Trophoblast cell (in vitro differentiated cells and primary cell): ENCODE measurements at places on chromosomes 7 and 10.

DNA sequence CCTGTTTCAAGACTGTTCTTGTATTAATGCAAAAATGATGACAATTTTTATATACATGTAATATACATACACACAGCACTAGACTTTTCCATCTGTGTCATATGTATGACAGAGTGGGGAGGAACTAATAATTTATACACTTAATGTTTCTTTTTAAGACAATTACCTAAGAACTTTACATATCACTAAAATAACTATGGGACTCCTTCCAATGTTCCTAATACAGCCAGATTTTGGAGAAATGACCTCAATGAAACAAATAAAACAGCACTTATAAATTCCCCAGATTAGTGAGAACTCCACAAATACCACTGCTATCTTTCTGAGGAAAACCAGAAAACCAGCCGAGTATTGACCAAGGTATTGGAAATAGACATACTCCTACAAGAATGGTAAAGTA, 199.4 kb downstream of the ELMO1 start:
- DNase-seq = no peak

DNA sequence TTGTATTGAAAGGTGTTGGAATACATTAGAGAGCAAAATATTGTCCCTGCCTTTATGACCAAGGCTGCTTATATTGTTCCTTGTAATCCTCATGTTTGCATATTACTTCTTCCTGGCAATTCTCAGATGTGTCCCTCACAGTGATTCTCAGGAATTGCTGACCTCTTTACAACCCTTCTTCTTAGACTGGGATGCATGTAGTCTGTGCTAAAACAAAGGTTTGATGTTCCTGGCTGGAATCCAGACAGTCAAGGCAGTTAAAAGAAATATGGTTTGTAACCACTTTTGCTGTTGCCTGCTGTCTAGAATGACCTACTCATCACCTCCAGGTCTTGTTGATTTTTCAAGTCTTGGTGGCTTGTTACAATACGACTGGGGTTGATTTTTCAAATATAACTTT, 367.6 kb downstream of the HGF start:
- no peak for DNase-seq

- no peak for DNase-seq
Observed at GRCh38 chr7:36943591-36944435, 219.5 kb upstream of the AOAH start.

DNA sequence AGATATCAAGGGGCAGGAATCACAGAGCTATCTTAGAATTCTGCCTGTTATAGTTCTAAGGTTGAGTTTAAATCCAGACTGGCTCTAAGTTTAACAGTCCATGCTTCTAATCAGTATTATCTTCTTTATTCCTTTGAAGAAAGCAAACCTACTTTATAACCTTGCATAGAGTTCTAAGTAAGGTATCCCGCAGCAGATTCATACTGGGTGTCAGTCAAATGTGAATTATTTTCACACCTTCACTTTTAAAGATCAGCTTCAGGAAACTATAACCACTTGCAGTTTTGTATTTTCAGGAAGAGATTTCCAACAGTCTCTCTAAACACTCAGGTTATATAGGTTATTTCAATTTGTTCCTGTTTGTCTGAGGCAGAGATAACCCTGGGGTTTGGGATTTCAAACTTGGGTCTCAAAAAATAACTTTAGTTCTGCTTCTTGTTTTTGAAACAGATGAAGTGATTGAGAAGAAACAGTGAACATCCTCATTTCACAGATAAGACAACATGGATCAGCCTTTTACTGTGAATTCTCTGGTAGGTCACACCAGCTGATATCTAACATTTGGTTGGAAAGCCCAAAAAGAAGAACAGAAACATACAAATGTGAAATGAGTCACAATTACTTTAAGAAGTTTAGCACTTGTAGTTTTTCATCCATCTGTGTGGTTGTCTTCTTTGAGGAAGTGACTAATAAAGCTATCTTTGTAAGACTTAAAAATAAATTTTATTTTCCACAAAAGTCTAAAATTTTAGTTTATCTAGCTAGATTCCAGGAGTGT, 21.4 kb downstream of the STAMBPL1 start:
- DNase-seq = no peak

- no peak for DNase-seq
Observed at GRCh38 chr10:124604214-124605000, 139.8 kb downstream of the FAM53B start.

GRCh38 chr7:145331076-145331475, 495.2 kb upstream of the TPK1 start:
- DNase-seq = no peak

- no peak for DNase-seq
Observed at GRCh38 chr10:133199992-133200611, 29.9 kb upstream of the UTF1 start.

DNA sequence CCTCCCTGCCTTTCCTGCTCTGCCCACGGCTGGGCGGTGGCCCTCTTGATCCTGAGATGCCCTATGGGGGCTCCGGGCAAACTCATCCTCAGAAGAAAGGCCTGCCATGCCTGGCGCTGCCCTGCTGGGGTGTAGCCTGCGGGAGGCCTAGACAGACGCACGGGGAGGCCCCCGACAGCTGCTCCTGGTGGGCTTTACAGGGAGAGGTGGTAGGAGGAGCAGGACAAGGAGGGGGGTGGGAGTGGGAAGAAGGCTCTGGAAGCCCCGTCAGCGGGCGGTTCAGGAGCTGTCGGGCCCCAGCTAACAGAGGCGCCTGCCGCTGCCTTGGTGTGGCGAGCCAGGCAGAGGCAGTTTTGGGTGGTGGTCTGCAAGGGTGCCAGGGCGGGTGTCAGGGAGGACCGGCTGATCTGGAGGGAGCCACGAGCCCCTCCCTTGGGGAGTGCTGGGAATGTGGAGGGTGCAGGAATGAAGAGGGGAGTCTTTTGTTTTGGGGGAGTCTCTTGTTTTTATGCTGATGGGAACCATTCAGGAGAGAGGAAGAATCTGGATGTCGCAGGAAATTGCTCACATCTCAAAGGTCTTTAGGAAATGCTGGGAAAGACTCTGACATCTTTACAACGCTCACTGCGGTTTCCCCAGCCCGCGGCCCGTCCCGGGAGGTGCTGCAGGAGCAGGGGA, 63.5 kb downstream of the CFAP46 start:
- no peak for DNase-seq

- DNase-seq = no peak
Observed at GRCh38 chr10:85915245-85915846, 451.2 kb downstream of the GRID1 start.

DNA sequence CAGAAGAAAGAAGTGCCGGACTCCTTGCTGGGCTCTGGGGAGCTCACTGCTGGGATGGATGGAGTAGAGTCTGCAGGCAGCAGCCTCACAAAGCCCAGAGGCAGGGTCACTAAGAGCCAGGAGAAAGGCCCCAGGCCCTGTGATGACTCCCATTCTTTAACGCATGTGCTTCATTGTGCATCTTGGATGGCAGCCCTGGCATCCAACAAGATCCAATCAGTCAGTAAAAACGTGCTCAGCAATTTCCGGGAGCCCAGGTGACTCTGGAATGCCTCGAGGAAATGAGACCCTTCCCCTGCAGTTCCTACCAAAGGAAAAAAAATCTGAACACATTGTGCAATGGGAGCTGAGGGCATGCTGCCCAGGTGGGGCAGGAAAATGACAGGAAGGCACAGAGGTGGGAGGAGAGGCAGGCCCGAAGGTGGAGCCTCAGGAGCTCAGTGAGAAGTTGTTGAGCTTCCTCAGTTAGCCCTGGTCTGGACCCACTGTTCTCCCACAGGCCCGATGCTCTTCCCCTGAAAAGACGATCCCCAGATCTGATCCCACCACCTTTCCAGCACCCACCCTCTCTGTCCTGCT, 60.7 kb upstream of the TMEM72 start:
- DNase-seq = no peak

GRCh38 chr10:23293145-23293724, 51.4 kb downstream of the C10orf67 start:
- DNase-seq = peak; percentile 27

GRCh38 chr7:105454921-105455320, 66.2 kb upstream of the SRPK2 start:
- DNase-seq = no peak

GRCh38 chr7:24769014-24769830, 12.0 kb upstream of the GSDME start:
- DNase-seq = no peak

- DNase-seq = no peak
Observed at GRCh38 chr10:5479481-5480161, 19.7 kb downstream of the CALML5 start.

- no peak for DNase-seq
Observed at GRCh38 chr7:93569189-93569588, 5.3 kb downstream of the CALCR start.

DNA sequence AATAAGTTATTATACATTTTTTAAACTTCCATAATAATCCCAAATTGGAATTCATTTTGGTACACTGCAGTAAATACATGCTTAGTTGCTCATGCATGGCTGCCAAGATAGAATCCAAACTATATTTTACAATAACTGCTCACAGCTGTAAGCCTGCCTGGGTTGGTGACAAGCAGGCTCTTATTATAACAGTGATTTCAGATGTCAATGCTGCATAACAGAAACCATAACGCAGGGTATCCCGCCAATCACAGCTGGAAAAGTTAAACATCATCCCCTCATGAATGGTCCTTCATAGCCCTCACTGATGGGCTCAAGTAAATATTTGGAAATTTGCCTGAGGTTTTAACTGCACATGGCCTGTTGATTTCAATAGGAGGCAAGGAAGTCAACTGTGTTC, 149.8 kb downstream of the AMPH start:
- no peak for DNase-seq

- DNase-seq = no peak
Observed at GRCh38 chr7:132915647-132916046, 166.2 kb downstream of the CHCHD3 start.

GRCh38 chr7:91634485-91635177, 245.9 kb downstream of the MTERF1 start:
- DNase-seq = no peak

- DNase-seq = peak; percentile 43
Observed at GRCh38 chr7:151115121-151115835, 29.0 kb downstream of the AGAP3 start.

- no peak for DNase-seq
Observed at GRCh38 chr7:55105952-55106351, 87.1 kb downstream of the EGFR start.

DNA sequence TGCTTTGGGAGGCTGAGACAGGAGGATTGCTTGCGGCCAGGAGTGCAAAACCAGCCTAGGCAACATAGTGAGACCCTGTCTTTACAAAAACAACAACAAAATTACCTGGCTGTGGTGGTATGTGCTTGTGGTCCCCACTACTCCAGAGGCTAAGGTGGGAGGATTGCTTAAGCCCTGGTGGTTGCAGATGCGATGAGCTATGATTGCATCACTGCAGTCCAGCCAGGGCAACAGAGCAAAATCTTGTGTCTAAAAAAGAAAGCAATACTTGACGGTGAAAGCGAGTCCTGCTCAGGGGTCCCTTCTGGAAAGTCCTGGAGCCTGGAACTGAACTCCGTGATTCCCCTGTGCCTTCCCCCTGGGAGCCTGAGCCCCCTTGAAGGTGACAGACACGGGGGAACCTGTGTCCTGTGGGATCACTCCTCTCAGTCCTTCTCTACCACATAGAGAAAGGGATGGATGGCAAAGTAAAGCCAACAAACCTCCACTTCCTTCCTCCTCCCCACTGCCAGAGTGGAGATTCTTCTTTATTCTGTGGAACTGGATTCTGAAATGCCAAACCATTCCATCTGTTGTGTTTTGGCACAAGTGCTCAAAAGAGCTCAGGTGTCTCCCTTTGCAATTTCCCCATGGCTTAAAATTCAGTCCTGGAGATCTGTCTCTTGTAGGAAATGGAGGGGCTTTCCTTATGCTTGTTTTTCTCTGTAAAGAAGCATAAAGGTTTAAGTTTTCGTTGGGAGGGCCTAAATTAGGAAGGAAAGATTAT, 50.6 kb downstream of the KIAA1217 start:
- peak; percentile 46 for DNase-seq

DNA sequence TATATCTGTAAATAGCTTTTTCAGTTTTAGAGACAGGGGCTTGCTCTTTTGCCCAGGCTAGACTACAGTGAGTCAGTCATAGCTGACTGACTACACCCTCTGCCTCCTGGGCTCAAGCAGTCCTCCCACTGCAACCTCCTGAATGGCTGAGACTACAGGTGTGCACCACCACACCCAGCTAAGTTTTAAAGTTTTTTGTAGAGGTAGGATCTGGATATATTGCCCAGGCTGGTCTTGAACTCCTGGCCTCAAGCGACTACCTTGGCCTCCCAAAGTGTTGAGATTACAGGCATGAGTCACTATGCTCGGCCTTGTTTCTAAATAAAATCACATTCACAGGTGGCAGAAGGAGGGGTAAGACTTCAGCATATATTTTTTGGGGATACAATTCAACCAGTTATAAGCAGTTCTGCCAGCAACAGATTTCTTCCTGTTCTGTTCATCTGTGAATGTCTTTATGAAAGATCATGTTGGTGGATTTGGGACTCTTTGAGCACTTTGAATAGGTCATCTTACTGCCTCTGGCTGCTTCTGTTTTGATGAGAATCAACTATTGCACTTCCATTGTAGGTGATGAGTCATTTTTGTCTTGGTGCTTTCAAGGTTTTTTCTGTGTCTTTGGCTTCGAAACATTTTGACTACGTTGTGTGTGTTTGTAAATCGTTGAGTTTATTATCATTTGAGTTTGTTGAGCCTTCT, 15.7 kb downstream of the RBM33 start:
- DNase-seq = no peak

DNA sequence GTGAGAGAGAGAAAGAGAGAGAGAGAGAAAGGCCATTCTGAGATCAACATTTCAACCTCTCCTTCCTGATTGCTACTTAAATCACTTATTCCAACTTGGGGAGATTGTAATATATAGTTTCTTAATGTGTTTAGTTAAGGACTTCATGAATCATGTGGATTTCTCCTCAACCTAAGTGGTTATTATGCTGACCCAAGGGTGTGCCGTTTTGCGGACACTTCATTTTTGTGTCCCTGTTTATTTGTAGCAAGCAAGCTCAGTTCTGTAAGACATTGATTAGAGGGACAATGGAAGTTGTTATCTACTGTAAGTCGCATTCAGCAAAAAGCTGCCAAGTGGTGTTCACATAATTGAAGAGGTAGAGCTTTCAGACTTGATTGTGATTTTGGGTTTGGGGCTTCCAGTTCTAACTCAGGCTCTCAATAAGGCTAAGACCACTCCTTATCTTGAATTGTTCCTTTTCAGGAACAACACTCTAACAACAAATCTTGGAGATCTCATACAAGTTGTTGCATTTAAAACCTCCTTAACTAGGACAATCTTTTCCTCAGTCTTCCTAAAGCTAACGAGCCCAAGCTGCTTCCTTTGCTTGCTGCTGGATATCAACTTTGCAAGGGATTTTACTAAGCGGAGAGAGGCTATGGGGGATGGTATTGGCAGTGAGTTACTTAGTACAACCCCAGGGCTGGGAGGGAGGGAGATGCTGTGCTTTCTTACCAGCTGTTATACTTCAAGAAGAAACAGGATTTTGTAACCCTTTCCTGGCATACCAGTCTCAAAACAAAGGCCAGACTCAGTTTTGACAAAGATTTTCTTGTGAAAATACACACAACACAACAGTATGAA, 19.8 kb upstream of the COL1A2 start:
- DNase-seq = no peak

- DNase-seq = peak; percentile 55
Observed at GRCh38 chr7:21844742-21845141, 101.0 kb downstream of the CDCA7L start.
